ENCODE measurements at places on chromosomes 7 and 10.

DNA sequence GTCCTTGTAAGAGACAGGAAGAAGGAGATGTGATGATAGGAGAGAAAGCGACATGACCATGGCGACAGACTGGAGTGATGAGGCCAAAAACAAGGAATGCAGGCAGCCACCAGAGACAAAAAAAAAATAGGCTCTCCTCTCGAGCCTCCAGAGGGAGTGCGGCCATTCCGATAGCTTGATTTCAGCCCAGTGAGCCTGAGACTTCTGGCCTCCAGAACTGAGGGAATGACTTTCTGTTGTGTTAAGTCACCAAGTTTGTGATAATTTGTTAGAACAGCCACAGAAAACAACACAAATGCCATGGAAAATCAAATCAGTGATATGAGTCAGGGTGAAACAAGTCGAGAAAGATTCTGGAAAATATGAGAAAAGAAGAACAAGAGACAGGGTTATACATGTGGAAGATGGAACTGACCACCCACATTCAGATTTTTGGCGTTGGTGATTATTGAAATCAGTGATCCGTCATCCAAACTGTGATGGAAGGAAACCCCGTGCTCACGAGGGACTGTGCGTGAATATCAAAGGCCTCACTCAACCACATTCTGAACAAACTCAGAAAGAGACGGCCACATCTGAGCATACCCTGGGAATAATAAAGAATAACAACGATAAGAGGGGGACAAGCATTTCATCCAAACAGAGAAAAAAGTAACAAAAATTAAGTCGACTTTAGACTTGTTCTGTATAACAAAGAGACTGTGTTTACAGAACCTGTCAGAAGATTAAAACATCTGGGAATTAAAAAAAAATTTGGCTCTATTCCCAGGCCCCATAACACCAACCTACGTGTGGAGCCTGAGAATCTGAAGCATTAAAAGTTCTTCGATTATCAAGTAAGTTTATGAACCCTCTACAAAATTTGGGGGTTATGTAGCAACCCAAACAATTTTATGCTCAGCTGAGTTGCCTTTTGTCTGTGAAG, 72.1 kb downstream of the EEPD1 start:
- peaks cover 6% of the 10 kb centered on the region for H3K4me1 ChIP-seq
- no peak overlapping the region for H3K27ac ChIP-seq
- no peak for DNase-seq
- no peaks in the 10 kb centered on the region for H3K27me3 ChIP-seq
- no peak overlapping the region for H3K4me3 ChIP-seq

- H3K4me3 ChIP-seq: no peak overlapping the region
- no peak for DNase-seq
- no peaks in the 10 kb centered on the region for H3K36me3 ChIP-seq
- no peaks in the 10 kb centered on the region for H3K27me3 ChIP-seq
- H3K27ac ChIP-seq: no peak overlapping the region
Observed at GRCh38 chr7:70410134-70410750, 721.7 kb upstream of the GALNT17 start.

- no peaks in the 10 kb centered on the region for H3K4me1 ChIP-seq
- no peak overlapping the region for H3K4me3 ChIP-seq
- no peaks in the 10 kb centered on the region for H3K36me3 ChIP-seq
- no peak overlapping the region for H3K27ac ChIP-seq
Observed at GRCh38 chr10:6423413-6424170, 156.5 kb downstream of the PRKCQ start.

DNA sequence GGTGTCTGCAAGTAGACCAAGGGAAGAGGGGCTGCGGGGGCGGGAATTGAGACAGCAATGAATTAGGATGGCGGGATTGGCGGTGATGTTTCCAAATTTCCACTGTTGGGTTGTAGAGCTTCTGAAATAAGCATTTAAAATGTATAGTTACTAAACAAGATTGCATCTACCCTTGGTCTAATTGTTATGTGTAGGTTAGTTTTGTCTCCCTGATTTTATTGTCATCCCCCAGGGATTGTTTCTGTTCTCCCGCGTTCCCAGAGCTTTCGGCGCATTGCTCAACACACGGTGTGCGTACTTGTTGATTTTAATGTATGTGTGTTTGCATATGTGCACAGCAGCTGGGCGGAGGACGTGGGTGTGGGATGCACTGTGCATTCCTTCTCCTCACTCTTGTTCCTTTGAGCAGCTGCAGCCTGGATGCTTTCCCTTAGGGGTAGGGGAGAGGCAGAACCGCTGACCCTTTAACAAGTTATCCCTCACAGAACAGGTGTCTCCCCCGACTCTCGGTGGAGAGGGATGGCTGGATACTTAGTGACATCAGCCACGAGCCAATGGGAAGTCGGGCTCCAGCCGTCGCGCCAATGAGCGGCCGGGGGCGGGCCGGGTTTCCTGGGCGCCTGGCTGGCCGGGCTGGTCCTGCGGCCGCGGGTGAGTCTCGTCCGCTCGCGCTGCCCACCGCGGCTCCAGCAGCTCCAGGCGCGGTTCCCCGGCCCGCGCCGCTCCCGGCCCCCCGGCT, at the start of gene TSPAN33:
Gene TSPAN33, plus strand, starts transcription at position 613 of the 739 bp plus-strand sequence. CDS start 274 bp downstream, outside the sequence.
- H3K4me3 ChIP-seq: peak within 1 kb of the TSS; percentile 67
- peak; percentile 83 for DNase-seq
- H3K27ac ChIP-seq: no peak within 1 kb of the TSS
- peaks cover 52% of the 10 kb centered on the region for H3K27me3 ChIP-seq
- H3K4me1 ChIP-seq: no peaks in the 10 kb centered on the region

DNA sequence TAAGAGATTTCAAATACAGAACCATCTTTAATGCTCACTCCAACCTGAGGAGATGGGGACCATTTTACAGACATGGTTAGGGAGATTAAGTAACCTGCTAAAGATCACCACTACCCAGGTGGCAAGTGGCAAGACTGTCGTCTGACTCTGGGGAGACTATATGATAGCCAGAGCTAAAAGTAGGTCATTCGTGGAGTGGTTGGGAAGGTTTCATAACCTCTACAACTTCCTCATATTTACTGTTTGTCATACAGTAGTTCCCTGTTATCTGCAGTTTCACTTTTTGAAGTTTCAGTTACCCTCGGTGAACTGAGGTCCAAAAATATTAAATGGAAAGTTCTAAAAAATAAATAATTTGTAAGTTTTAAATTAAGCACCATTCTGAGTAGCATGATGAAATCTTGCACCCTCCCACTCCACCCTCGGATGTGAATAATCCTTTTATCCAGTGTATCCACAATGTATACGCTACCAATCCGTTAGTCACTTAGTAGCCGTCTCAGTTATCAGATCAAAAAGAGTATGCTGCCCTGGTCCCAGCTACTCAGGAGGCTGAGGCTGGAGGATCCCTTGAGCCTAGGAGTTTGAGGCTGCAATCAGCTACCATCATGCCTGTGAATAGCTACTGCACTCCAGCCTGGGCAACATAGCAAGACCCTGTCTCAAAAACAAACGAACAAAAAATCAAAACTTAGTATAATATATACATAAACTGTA, 14.9 kb upstream of the LGI1 start:
- H3K27me3 ChIP-seq: 0 out of 2 replicates have a peak, but pooled peaks cover 4% of the 10 kb centered on the region
- 0 out of 2 replicates have a peak, but pooled peaks cover 3% of the 10 kb centered on the region for H3K4me1 ChIP-seq
- DNase-seq: no peak
- H3K27ac ChIP-seq: no peak overlapping the region
- H3K36me3 ChIP-seq: no peaks in the 10 kb centered on the region
- H3K4me3 ChIP-seq: no peak overlapping the region

DNA sequence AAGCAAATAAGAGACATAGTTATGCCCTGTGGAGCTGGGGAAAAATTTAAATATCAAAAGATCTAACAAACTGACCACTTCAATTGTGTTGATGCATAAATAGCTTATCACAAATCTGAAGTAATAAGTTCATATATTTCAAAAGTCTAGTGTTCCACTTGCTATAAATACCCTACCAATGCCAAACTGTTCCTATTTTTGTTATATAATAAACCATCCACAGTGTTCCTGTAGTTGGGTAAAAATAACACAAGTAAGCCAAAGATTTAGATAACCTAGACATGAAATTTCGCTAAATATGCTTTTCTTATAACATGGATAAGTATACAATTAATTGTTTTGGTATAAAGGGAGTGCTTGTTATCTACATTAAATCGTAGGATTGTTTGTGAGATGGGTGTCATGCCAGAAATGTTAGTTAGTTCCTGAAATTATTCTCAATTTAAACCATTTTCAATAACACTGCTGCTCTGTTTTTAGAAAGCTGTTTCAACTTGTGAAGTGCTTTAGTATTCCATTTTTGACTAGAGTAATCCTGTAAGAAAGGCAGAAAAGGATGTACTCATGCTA, 85.5 kb downstream of the CACNA2D1 start:
- no peak overlapping the region for H3K4me3 ChIP-seq
- H3K27ac ChIP-seq: no peak overlapping the region
- no peaks in the 10 kb centered on the region for H3K27me3 ChIP-seq

DNA sequence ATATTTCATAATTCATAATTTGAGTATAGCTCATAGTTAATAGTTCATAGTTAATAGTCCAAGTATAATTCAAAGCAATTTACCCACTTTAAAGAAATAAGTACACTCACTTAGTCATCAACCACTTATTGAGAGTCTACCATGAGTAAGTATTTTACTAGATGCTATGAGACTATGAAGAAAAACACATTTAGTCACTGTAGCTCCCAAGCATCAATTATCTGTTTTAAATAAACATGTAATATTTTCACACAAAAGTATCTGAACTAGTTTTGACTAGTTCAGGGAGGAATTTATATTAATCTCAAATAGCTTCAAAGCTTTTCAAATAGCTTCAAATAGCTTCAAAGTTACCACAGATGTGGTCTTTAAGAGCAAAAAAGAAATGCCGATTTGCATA, 119.2 kb downstream of the ANK3 start:
- no peak overlapping the region for H3K4me3 ChIP-seq
- no peak overlapping the region for H3K27ac ChIP-seq
- H3K4me1 ChIP-seq: peaks cover 4% of the 10 kb centered on the region
- H3K36me3 ChIP-seq: no peaks in the 10 kb centered on the region

GRCh38 chr7:756231-756927, 29.3 kb upstream of the PRKAR1B start:
- no peaks in the 10 kb centered on the region for H3K4me1 ChIP-seq
- no peak overlapping the region for H3K27ac ChIP-seq
- H3K27me3 ChIP-seq: no peaks in the 10 kb centered on the region
- H3K4me3 ChIP-seq: no peak overlapping the region
- no peak for DNase-seq

GRCh38 chr10:118994321-118994720, 35.2 kb upstream of the NANOS1 start:
- H3K4me1 ChIP-seq: no peaks in the 10 kb centered on the region
- H3K27ac ChIP-seq: no peak overlapping the region
- DNase-seq: no peak
- peaks cover 55% of the 10 kb centered on the region for H3K27me3 ChIP-seq
- no peaks in the 10 kb centered on the region for H3K36me3 ChIP-seq
- H3K4me3 ChIP-seq: no peak overlapping the region

GRCh38 chr10:124359336-124359832, 59.3 kb downstream of the OAT start:
- no peaks in the 10 kb centered on the region for H3K36me3 ChIP-seq
- no peak overlapping the region for H3K27ac ChIP-seq
- DNase-seq: no peak
- no peaks in the 10 kb centered on the region for H3K4me1 ChIP-seq

GRCh38 chr7:67725423-67725822, 728.8 kb downstream of the TYW1 start:
- no peaks in the 10 kb centered on the region for H3K27me3 ChIP-seq
- H3K4me3 ChIP-seq: no peak overlapping the region
- no peak overlapping the region for H3K27ac ChIP-seq
- H3K36me3 ChIP-seq: no peaks in the 10 kb centered on the region
- DNase-seq: no peak

GRCh38 chr7:144468990-144469732, 65.7 kb upstream of the NOBOX start:
- H3K4me1 ChIP-seq: no peaks in the 10 kb centered on the region
- H3K27ac ChIP-seq: no peak overlapping the region
- peak; percentile 20 for DNase-seq
- no peaks in the 10 kb centered on the region for H3K36me3 ChIP-seq
- H3K4me3 ChIP-seq: no peak overlapping the region

DNA sequence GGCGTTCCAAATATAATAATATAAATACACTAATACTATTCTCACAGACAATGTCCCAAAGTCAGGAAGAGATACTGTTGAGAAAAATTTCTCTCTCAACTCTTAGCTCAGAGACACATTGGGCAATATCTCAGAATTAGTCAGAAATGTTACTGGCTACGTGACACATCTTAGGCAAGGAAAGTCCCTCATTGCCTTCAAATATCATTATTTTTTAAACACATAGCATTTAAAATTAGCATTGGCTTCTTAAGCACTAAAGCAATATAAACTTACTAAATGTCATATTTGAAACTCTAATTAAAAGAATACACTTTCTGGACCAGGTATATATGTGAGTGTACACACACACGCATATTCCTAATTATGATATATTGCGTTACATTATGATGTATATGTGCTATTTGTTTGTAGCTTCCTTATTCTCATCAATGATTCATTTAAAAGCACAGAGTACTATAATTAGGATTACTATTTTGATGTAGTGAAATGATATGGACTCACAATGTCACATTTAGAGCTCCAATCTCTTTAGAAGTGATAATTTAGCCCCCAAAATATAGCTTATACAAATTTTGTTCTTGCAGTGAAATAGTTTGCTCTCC, 255.8 kb downstream of the TWIST1 start:
- H3K4me3 ChIP-seq: no peak overlapping the region
- H3K4me1 ChIP-seq: peaks cover 20% of the 10 kb centered on the region
- DNase-seq: peak; percentile 88

DNA sequence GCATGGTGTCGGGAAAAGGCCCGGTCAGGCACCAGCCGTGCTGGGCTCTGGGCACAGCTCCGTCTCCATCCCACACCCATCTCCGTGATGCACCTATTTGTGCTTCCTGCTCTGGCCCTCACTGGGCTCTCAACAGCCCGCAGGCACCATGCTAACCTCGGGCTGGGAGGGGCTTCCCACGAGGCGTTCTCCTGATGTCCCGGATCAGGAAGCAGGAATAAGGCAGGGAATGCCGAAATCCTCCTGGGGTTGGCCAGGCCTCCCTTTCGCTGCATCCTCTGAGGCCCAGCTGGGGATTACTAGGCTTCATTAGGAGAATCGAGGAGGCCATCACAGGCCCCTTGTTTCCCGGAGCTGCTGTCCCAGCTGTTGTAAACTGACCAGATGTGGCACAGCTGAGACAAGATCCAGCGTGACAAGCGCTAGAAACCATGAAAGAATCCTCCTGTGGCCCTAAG, 72.0 kb downstream of the FAM53B start:
- no peaks in the 10 kb centered on the region for H3K27me3 ChIP-seq
- no peaks in the 10 kb centered on the region for H3K36me3 ChIP-seq
- H3K4me3 ChIP-seq: no peak overlapping the region
- no peak overlapping the region for H3K27ac ChIP-seq
- no peak for DNase-seq

DNA sequence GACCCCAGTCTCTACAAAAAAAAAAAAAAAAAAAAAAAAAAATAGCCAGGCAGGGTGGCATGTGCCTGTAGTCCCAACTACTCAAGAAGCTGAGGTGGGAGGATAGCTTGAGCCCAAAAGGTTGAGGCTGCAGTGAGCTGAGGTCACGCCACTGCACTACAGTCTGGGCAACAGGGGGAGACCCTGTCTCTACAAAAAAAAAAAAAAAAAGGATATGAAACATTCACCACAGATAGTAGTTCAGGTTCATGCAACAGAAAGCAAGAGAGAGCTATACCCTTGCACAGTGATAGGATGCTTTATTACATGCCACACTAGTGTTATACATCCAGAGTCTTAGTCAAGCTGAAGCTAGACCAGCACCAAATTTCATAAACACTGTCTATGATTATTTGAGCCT, 148.4 kb upstream of the KAT6B start:
- no peak overlapping the region for H3K4me3 ChIP-seq
- H3K4me1 ChIP-seq: peaks cover 6% of the 10 kb centered on the region
- H3K36me3 ChIP-seq: no peaks in the 10 kb centered on the region
- no peaks in the 10 kb centered on the region for H3K27me3 ChIP-seq
- no peak overlapping the region for H3K27ac ChIP-seq
